ENCODE measurements at places on chromosomes 4 and X. TPM values are rescaled to one million over a fixed set of nuclear protein-coding genes. Genes with fewer than 3 reads are reported as not detected.

PPEF2 gene
- polyA plus RNA-seq = not detected

DIPK2B gene
- polyA plus RNA-seq = not detected

CT45A3 gene
- polyA plus RNA-seq = not detected

CCNI gene
- polyA plus RNA-seq = 633 TPM

GASK1B gene
- polyA plus RNA-seq = 28.5 TPM

IRF2 gene
- 14.1 TPM for polyA plus RNA-seq

TEX13C gene
- not detected for polyA plus RNA-seq

USP17L29 gene
- not detected for polyA plus RNA-seq

SPANXD gene
- not detected for polyA plus RNA-seq

PNPLA4 gene
- 6.4 TPM for polyA plus RNA-seq

SMR3A gene
- polyA plus RNA-seq = not detected

GPRASP3 gene
- 2.0 TPM for polyA plus RNA-seq

GAGE12H gene
- polyA plus RNA-seq = not detected

TCEAL7 gene
- 21.9 TPM for polyA plus RNA-seq

VCX2 gene
- polyA plus RNA-seq = not detected

SSX2B gene
- not detected for polyA plus RNA-seq

IL2 gene
- polyA plus RNA-seq = not detected

PABPC1L2B gene
- not detected for polyA plus RNA-seq

FAM149A gene
- 25.8 TPM for polyA plus RNA-seq

PAGE5 gene
- polyA plus RNA-seq = not detected

FAM241A gene
- 2.8 TPM for polyA plus RNA-seq

TMPRSS11A gene
- 0.08 TPM for polyA plus RNA-seq

TREX2 gene
- polyA plus RNA-seq = 39.1 TPM

SLC7A11 gene
- 0.13 TPM for polyA plus RNA-seq

IL3RA gene
- polyA plus RNA-seq = not detected

MBNL3 gene
- 2.1 TPM for polyA plus RNA-seq

BEX2 gene
- polyA plus RNA-seq = 2.6 TPM

All from aorta (tissue), 5 donors.